Karpas-422 (cell line): ENCODE measurements at places on chromosomes 11 and 22.

DNA sequence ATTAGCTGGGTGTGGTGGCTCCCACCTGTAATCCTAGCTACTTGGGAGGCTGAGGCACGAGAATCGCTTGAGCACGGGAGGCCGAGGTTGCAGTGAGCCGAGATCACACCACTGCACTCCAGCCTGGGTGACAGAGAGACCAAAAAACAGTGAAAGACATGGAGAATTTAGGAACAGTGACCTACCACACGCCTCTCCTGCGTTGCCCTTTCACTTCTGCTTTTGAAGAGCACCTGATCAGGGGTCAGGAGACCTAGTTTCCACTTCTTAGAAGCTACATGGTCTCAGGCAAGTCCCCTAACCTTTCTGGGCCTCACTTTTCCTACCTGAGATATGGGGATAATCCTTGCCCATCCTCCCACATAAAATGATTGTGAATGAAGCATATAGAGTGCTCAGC, 12.2 kb downstream of the SLC35C1 start:
- peak; percentile 70 for DNase-seq

- no peak for DNase-seq
Measured at GRCh38 chr11:116970485-116971292, 127.5 kb downstream of the SIK3 start.

DNA sequence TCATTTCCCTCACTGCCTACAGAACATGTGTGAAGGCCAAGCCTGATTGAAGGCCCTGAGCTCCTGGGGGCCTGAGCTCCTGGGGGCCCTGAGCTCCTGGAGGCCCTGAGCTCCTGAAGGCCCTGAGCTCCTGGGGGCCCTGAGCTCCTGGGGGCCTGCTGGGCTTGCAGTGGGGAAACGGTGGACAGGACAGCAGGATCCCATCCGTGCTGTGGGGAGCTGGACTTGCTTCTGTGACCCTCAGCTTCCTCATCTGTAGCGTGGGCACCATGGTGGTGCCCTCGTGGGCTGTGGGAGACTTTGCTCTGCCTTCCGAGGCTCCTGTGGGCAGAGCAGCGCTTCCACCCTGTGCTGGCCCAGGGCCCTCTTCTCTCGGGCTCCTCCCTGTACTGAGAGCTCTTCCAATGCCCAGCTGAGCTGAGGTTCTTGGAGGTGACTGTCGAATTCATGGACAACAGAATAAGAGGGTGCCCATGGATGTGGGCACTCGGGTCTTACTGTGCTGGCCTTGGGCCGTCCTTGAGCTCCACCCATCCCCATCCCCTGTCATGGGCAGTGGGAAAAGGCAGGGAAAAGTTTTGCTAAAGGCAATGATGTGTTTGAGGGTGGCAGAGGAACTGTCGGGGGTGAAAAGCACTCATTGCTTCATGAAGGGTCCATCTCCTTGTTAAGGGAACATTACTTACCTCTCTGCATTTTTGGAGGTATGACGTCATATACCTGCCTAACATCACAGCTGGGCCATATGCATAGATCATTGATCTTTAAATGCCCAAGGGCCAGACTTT, 786.7 kb downstream of the TBC1D22A start:
- no peak for DNase-seq

DNA sequence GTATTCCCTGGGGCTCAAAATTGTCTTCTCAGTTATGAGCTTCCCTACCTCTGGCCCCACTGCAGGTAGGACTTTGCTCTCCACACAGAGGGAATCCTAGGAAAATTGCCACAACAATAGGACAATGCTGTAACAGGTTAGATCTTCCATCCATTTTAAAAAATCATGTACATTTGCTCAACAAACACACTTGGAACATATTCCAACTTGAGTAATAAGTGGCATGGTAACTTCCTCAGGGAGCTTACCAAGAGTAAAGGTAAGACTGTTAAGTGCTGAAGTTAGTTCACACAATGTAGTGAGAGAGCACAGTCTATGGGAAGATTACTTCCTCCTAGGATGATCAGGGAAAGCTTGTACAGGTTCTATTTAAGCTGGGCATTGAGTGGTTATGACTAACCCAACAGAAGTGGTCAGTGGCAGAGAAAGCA, 78.9 kb upstream of the BIRC3 start:
- no peak for DNase-seq

GRCh38 chr11:68354148-68354872, 41.9 kb downstream of the LRP5 start:
- DNase-seq = no peak

DNA sequence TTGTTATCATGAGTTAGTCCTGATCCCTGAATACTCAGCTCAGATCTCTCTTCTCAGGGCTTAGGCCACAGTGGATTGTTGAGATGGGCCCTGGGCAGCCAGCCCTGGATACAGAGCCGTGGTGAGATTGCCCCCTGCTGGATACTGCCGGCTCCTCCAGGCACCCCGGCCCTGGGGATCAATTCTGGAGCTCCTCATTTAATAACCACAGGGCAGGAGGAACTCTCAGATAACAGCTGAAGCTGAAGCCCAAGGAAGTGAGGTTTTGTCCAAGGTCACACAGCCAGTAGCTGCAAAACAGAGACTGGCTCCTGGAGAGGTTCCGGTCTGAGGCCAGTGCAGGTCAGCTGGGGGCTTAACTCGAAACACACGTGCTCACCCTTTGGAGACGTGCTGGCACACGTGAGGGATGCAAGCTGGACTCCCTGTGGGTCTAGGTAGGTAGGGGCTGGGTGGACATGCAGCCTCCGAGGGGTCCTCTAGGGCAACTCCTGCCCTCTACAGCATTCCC, 16.0 kb downstream of the USH1C start:
- peak; percentile 81 for DNase-seq

DNA sequence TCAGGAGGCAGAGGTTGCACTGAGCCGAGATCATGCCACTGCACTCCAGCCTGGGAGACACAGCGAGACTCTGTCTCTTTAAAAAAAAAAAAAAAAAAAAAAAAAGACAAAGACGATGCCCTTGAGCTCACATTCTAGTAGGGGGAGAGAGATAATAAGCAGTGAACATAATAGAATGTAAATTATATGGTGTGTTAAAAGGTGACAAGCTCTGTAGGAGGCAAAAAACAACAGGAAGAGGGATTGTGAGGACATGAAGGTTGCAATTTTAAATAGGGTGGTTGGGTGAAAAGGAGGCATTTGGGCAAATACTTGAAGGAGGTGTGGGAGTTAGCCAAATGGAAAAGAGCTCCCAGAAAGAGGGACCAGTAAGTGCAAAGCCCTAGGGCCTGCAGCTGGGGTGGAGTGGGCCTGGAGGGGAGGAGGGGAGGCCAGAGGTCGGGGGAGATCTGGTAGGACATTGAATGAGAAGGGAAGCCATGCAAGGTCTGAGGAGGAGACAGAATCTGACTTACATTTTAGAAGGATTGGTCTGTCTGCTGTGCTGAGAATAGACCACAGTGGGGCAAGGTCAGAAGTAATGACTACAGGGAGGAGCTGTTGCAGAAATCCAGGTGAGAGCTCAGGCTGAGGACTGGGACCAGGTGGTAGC, 26.6 kb downstream of the P2RY2 start:
- no peak for DNase-seq

GRCh38 chr11:111253630-111254029, 8.1 kb downstream of the POU2AF2 start:
- DNase-seq = no peak

- no peak for DNase-seq
Measured at GRCh38 chr11:109439684-109440083, 17.7 kb downstream of the C11orf87 start.

GRCh38 chr22:47277531-47277930, 515.1 kb downstream of the TBC1D22A start:
- no peak for DNase-seq

DNA sequence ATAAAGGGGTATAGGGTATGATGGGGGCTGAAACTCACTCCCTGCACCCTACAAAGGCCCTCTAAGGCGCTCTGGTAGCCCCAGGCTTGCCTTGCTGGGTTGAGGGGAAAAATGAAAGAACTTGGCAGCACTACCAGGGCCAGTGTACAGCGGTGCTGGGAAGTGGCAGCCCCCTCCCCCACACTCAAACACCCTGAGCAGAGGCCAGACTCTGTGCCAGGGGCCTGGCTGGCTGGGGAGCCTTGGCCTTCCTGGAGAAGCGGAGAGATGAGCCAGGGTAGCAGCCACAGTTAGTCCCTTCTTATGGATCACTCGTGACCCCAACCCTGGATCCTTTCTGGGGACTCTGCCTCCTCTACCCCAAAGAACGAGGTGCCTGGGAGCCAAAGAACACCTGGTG, 2.7 kb downstream of the TMEM134 start:
- DNase-seq = no peak

DNA sequence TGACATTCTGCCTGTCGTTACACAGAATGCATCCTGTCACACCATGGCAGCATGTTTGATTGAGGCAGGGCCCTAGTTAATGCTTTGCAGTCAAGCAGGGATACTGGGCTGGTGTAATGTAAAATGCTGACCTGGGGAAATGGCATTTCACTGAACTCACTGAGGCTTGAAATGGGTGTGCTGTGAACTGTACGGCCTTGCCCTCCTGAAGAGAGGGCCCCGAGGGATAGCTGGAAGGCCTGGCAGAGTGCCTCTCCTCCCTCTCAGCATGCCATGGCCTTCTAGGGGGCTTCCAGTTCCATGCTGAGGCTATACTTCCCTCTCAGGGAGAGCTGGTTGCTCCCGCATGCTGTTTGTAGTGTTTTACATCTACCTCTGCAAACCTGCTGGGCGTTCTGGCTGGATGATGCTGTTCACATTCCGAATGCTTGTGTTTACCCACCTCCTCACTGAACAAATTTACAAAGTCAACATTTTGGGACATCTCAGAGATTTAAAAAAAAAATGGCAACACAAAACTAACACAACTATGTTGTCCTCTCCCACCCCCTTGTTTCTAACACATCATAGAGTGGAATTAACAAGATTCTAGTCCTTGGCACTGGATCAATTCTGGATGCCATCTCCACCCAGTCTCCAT, 416.7 kb upstream of the CADM1 start:
- DNase-seq = no peak
